Diencephalon (tissue), 1 donor: ENCODE measurements at places on chromosomes 7 and 10. TPM values are rescaled to one million over a fixed set of nuclear protein-coding genes. Genes with fewer than 3 reads are reported as not detected.

Gene SOSTDC1
- 9.7 TPM for total RNA-seq

Gene ADARB2
- 9.0 TPM for total RNA-seq

Gene SH2D4B
- total RNA-seq = 0.23 TPM

Gene C1GALT1
- total RNA-seq = 27.7 TPM

Gene SLC16A12
- 3.9 TPM for total RNA-seq

Gene AKR1E2
- total RNA-seq = 74.0 TPM

Gene CPA2
- not detected for total RNA-seq

Gene HMX2
- total RNA-seq = 0.92 TPM
